ENCODE measurements at places on chromosomes 5 and 9.

DNA sequence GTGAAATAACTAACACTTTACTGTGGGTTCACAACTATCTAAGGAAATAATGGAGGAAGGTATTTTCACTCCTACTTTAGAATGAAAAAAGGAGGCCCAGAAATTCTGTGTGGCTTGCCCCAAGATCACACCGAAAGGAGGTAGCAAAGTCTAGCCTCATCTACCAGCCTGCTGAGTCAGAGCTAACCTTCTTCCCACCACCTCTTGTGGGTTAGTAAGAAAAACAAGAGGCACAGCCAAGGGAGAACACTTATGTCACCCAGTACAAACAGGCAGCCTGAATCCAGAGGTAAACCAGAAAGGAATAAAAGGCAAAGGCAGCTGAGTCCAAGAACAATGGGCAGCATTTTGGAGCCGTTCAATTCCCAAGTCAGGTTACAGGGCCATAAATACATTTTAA lies 91.9 kb upstream of the RASEF start:
- DNase-seq: no peak

- peak; percentile 63 for DNase-seq
Observed at GRCh38 chr5:55578771-55579170, 44.0 kb upstream of the PLPP1 start.

DNA sequence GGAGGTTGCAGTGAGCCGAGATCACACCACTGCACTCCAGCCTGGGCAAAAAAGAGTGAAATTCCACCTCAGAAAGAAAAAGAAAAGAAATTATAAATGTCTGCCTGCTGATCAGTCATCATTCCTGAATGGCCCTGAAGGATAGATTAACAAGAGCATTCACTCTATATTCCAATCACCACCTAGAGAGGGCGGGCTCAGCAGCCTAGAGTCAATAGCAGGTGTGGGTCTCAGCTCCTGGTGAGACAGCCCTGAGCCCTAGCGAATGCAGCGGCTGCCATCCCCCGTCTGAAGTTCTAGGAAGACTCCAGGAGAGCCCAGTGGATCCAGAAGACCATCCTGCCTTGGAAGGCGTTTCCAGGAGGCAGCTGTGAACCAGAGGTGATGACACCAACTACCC lies 12.0 kb downstream of the FBP1 start:
- DNase-seq: no peak

DNA sequence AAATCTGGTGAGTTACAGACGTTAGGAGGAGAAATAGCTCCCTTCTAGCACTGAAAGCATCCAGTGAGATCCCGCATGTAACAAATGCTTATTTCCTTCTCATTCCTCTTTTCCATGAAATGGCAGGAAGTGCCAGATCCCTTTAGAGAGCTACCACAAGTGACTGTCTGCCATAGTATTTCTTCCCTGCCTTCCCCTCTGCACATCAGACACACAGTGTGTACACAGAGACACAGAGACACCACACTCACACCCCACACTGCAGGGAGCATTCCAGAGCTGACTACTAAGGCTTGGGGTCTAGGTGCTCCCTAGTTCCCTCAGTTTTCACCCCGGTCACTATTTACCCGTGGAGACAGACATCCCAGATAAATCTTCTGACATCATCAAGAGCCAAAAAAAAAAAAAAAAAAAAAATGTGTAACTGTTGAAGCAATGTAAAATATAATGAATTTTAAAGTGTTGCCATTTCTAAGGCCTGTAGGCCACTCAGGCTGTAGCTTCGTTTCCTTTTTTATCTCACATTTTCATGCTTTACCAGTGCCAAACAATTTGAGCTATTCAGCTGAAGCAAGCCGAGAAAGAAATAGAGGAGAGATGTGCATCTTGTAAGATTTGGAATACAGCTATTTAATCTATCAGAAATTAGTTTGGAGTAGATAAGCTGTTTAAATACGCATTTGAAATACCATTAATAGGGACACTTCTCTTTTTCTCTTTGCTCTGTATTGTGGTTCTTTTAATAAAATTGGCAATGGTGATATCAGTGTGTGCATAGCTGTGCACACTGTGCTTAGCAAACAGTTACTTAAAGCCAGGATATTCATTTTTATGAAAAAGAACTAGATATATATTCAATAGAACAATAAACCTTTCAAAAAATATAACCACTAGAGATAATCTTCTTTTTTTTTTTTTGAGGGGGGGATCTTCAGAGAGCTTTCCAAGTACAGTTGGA lies 405.5 kb downstream of the PDE4D start:
- DNase-seq: no peak
